Activated CD4-positive, alpha-beta T cell treated with anti-CD3 and anti-CD28 coated beads for 36 hours (primary cell): ENCODE measurements at places on chromosomes 12 and 14. TPM values are rescaled to one million over a fixed set of nuclear protein-coding genes. Genes with fewer than 3 reads are reported as not detected.

DNA sequence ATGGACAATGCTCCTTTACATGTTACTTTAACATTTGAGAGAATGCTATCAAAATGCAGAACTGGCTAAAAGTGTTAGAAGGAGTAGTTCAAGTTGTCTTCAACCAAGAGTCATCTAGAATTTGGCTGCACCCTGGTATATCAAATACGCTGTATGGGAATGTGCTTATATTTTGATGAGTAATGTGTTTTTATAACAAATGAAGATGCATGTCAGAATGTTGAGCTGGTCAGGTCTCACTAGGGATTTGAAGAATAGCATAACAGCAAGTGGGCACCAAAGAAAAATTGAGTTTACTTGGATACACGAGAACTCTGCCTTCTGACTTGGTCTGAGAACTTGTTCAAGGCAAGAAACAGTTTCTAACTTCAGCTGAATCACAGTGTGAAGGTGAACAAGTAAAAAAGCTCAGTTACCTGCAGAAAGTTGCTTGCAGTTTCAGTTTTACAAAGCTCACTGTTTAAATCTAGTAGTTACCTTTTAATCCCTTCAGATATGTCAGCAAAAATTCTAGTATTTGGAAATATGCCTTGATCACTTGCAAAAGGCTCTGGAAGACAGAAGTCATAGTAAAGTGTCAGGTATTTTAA, 82.3 kb downstream of the PDE3A start:
- H3K36me3 ChIP-seq = no peaks in the 10 kb centered on the region
- DNase-seq = no peak
- H3K4me1 ChIP-seq = no peaks in the 10 kb centered on the region
- H3K4me3 ChIP-seq = no peak overlapping the region

DNA sequence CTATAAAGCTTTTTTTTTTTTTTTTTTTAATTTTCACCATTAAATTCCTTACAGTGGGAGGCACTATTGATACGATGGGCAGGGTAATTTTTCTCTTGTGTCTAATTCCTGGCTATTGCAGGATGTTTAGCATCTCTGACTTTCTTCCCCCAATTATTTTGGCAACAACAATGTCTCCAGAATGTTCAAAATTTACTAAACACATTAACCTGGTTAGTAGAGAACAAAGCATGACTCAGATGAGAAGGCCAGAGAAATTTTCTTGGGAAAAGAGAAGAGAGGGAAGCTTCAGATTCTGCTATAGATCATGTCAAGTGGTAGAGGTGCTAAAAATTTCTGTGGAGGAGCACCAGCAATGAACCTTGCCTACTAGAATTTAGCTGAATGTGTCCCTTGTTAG, 171.5 kb upstream of the PRICKLE1 start:
- H3K4me1 ChIP-seq = no peaks in the 10 kb centered on the region
- no peak overlapping the region for H3K27ac ChIP-seq
- no peaks in the 10 kb centered on the region for H3K36me3 ChIP-seq
- no peak overlapping the region for H3K4me3 ChIP-seq
- DNase-seq = no peak
- H3K27me3 ChIP-seq = peaks cover 2% of the 10 kb centered on the region

The VSX2 gene
- total RNA-seq = not detected

- H3K4me1 ChIP-seq = peaks cover 17% of the 10 kb centered on the region
- H3K27ac ChIP-seq = peak overlapping the region; percentile 16
- H3K27me3 ChIP-seq = peaks cover 9% of the 10 kb centered on the region
- H3K4me3 ChIP-seq = no peak overlapping the region
Observed at GRCh38 chr12:47990351-47991105, 13.7 kb downstream of the COL2A1 start.

The RDH12 gene
- total RNA-seq = not detected

- H3K27ac ChIP-seq = no peak overlapping the region
- DNase-seq = no peak
- H3K4me3 ChIP-seq = no peak overlapping the region
- no peaks in the 10 kb centered on the region for H3K4me1 ChIP-seq
Observed at GRCh38 chr12:125540580-125541204, 475.5 kb downstream of the AACS start.

The CCDC197 gene
- total RNA-seq = 0.34 TPM

GRCh38 chr12:75759842-75760572, 248.6 kb upstream of the KRR1 start:
- peaks cover 15% of the 10 kb centered on the region for H3K4me1 ChIP-seq
- H3K4me3 ChIP-seq = no peak overlapping the region
- H3K27ac ChIP-seq = no peak overlapping the region
- H3K27me3 ChIP-seq = peaks cover 7% of the 10 kb centered on the region

The C1R gene
- total RNA-seq = 2.2 TPM

GRCh38 chr12:68137335-68137830, 22.2 kb downstream of the IFNG start:
- DNase-seq = no peak
- peak overlapping the region; percentile 13 for H3K4me3 ChIP-seq
- H3K27ac ChIP-seq = peak overlapping the region; percentile 74
- H3K36me3 ChIP-seq = no peaks in the 10 kb centered on the region

The SLCO1A2 gene
- not detected for total RNA-seq

- peaks cover 9% of the 10 kb centered on the region for H3K4me1 ChIP-seq
- peaks cover 29% of the 10 kb centered on the region for H3K36me3 ChIP-seq
- no peaks in the 10 kb centered on the region for H3K27me3 ChIP-seq
- H3K27ac ChIP-seq = no peak overlapping the region
- DNase-seq = no peak
Observed at GRCh38 chr12:56271031-56271430, 4.3 kb downstream of the COQ10A start.

DNA sequence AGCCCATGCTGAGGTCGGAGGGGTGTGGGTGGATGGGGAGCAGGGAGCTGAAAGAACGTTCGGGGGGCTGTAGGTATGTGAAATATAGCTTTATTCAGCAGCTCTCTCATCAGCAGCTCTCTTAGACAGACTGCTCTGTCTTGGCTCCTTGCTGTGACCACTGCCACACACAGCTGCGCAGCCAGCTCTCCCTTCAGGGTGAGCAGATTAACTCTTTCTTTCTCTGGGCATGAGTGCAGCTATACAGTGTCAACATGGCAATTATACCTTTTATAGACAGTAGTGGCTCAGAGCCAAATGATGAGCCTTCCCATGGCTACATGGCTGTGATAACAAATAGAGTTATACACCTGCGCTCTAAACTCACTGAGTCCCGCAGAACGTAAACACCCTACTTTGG, 137.7 kb upstream of the NEDD1 start:
- peaks cover 8% of the 10 kb centered on the region for H3K27me3 ChIP-seq
- H3K36me3 ChIP-seq = no peaks in the 10 kb centered on the region
- no peak for DNase-seq
- H3K4me1 ChIP-seq = no peaks in the 10 kb centered on the region
